Stimulated activated CD4-positive, alpha-beta T cell treated with anti-CD3 and anti-CD28 coated beads, Interleukin-15, amount 100 ng/mL, for 1 hour (primary cell): ENCODE measurements at places on chromosomes 11 and 22.

DNA sequence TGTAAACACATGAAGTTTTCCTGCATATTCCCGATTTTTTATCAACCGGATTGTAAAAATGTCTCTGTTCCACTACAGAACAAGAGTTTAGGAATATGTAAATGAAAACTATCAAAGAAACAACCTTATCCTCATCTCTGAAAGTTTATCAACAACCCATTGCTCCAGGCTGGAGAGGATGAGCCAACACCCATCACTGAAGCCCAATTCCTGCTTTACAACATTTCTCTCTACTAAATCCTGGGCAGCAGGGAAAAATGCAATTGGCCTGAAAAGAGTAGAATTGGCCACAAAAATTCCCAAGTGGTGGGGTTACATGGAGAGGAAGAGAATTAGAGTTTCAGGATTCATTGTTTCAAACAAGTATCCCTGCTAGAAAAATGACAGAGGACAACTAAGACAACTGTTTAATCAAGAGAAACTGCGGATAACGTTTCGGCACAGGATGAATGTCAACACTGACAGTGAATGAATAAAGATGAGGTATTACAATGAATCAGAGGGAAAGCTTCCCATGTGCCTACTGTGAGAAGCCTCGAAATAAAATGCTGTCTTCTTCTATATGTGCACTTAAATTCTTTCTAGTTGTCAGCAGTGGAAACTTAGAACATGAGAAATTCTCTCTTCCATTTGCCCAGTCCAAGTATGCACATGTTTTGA, 317.3 kb upstream of the ANO3 start:
- DNase-seq, result no peak

DNA sequence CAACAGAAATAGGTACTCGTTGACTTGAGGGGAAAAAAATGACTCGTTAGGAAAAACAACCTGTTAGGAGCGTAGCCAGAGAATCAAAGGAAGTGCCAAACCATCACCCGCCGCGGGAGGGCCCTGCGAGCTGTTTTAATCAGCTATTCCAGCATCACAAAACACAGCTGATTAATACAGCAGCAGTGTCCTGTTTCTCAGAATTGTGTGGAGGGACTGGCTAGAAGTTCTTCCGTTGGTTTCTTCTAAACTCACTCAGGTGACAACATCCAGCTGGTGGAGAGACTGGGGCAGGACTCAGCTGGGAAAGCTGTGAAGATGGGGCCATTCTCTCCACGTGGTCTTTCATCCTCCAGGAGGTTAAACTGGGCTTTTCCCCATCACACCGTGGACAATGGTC, 28.0 kb downstream of the HSPA8 start:
- DNase-seq, result no peak

- DNase-seq, result no peak
Measured at GRCh38 chr11:20192151-20192550, 31.9 kb upstream of the DBX1 start.

DNA sequence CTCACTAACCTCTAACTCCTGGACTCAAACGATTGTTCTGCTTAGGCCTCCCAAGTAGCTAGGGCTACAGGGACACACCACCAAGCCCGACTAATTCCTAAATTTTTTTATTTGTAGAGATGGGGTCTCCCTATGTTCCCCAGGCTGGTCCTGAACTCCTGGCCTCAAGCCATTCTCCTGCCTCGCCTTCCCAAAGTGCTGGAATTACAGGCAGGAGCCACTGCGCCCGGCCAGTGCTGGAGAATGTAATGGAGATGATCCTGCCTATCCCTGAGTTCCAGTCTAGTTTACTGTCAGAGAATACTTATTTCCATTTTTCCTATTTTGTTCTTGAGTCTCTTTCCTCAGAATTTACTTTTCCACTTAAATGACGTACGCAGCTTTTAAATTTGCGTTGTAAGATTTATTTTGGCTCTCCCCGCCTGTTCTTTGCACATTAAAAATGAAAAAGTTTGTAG, at the start of gene CHEK1:
Gene CHEK1, plus strand, starts transcription at position 408 of the 458 bp plus-strand sequence. CDS start 1,606 bp downstream, outside the sequence.
- no peak for DNase-seq

DNA sequence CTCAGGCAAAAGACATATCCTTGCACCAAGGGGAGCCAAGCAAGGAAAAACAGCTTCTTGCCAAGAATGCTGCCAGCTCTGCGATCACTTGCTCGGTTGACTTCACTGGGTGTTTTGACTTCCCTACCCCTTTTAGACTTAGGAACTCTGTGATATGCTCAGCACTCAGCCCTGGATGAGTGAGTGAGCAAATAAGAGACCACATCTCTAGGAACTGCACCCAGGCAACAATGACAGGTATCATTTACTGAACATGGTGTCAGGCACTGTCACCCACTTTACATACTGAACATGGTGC, 3.7 kb upstream of the IRAG1 start:
- DNase-seq, result no peak
